GM23248 (cell line): ENCODE measurements at places on chromosomes 12 and 14. TPM values are rescaled to one million over a fixed set of nuclear protein-coding genes. Genes with fewer than 3 reads are reported as not detected.

KCNJ8 gene
- polyA plus RNA-seq, result 12.7 and 14.7 TPM in 2 replicates

LRRC43 gene
- polyA plus RNA-seq, result 1.5 and 1.9 TPM in 2 replicates

KSR2 gene
- not detected in 2 replicates for polyA plus RNA-seq

BATF gene
- 0.56 TPM in 1 of 2 replicates, not detected in the other for polyA plus RNA-seq

GRCh38 chr12:51009056-51009440 lies 17.1 kb downstream of the SLC11A2 start:
- H3K4me3 ChIP-seq, result no peak overlapping the region
- H3K27me3 ChIP-seq, result no peaks in the 10 kb centered on the region
- H3K27ac ChIP-seq, result no peak overlapping the region
- no peaks in the 10 kb centered on the region for H3K4me1 ChIP-seq
- no peaks in the 10 kb centered on the region; the same call in 1 of the 2 replicates for H3K36me3 ChIP-seq
- no peak for DNase-seq

GRCh38 chr14:23579739-23580138 lies 1.1 kb upstream of the JPH4 start:
- H3K4me1 ChIP-seq, result no peaks in the 10 kb centered on the region
- no peak overlapping the region for H3K27ac ChIP-seq
- DNase-seq, result no peak

- H3K27me3 ChIP-seq, result no peaks in the 10 kb centered on the region
- 0 out of 2 replicates have a peak, but pooled peaks cover 7% of the 10 kb centered on the region for H3K36me3 ChIP-seq
- DNase-seq, result no peak
- no peak overlapping the region for H3K27ac ChIP-seq
Measured at GRCh38 chr12:1138691-1139090, 147.7 kb downstream of the ERC1 start.

- H3K4me1 ChIP-seq, result no peaks in the 10 kb centered on the region
- no peaks in the 10 kb centered on the region for H3K27me3 ChIP-seq
- no peaks in the 10 kb centered on the region for H3K36me3 ChIP-seq
- no peak for DNase-seq
- no peak overlapping the region for H3K4me3 ChIP-seq
Measured at GRCh38 chr14:43418324-43418723, 1088.8 kb downstream of the FSCB start.

DNA sequence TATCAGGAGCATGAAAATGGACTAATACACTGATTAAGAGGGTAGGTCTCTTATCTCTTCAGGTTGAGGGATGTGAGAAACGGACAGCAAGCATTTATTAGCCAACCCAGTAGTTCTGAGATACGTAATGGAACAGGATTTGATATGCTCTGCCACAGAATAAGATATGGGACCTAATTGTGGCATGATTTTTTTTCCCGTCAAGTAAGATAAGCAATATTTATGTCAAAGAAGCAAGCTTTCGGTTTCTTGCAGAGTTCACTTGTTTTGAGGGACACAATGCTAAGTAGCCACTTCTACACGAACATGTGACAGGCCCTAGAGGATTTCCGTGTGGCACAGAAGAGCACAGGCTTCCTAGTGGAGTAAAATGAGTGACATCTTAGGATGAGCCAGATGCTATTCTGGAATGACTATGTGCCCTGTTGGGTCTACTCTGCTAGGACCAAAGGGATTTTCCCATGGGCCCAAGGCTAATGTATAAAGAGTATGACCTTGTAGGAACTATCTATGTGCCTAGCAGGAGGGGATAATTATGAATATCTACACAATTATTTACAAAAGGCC lies 57.9 kb downstream of the SLC38A1 start:
- H3K27me3 ChIP-seq, result no peaks in the 10 kb centered on the region
- H3K36me3 ChIP-seq, result peaks cover 42% of the 10 kb centered on the region
- no peak for DNase-seq
- no peak overlapping the region for H3K27ac ChIP-seq
- peaks cover 18% of the 10 kb centered on the region for H3K4me1 ChIP-seq

DNA sequence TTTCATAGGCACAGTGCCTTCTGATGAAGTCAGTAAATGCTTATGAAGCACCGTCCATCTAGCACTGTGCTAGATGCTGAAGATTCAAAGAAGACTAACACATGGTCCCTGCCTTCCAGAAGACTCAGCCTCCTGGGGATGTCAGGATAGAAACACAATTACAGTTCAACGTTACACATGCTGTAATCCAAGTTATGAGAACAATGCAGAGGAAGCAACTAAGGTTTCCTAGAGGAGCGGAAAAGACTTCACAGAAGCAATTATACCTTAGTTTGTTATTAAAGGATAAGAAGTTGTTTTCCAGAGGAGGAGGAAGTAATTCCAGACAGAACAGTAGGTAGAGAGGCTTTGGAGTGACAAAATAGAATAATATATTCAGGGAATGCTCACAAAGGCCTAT lies 66.9 kb upstream of the FGD4 start:
- DNase-seq, result no peak
- no peaks in the 10 kb centered on the region for H3K4me1 ChIP-seq
- H3K4me3 ChIP-seq, result no peak overlapping the region
- H3K27me3 ChIP-seq, result no peaks in the 10 kb centered on the region

DNA sequence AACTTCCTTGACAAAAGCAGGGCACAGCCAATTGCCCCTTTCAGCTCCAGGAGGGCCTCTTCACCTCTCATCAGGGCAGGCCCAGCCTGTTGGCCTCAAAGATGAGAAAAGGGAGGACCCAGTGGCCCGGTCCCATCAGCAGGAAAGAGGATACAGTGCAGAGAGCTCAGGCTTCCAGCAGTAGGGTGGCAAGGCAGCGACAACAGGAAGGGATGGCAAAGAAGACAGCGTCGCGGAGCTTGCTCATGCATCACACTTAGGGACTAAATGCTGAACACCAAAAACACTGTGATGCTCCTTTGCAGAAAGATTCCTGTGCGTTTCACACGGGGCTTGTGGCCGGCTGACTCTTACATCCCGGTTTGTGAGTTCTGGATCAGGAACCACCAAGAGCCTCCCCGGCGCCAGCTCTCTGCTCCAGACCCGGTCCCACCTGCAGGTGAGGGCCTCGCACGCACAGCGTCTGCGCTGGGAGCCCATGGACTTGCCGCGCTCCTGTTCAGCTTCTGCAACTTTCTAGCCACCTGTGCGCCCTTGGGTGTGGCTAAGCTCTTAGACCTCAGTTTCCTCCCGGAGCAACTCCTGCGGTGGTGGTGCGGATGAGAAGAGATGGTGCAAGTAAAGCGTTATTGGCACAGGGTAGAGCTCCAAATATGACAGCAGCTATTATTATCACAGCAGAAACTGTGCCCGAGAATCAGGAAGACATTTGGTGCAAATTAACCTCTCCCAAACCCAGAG lies 15.3 kb upstream of the BCL7A start:
- H3K4me3 ChIP-seq, result no peak overlapping the region
- H3K27ac ChIP-seq, result no peak overlapping the region
- DNase-seq, result no peak
- H3K27me3 ChIP-seq, result no peaks in the 10 kb centered on the region
